ENCODE measurements at places on chromosomes 6 and 20.

GRCh38 chr6:108946695-108947094 lies 98.5 kb downstream of the ARMC2 start:
- peak; percentile 71 for DNase-seq

DNA sequence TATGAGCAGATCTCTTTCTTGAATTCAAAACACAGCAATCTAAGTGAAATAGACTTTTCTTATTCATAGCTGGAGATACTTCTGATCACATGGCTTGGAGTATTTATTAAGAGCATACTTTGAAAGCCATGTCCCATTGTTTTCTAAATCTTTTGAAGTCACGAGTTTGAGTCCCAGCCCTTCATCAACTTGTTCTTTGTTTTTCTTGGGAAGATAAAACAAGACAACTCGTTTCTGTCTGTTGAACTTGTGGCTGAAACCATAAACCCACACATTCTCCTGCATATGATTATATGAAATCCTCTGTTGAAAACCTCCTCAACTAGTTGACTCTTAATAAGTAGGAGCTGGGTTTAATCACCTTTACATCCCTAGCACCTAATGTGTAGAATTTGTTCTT lies 3.3 kb downstream of the RNF144B start:
- DNase-seq: peak; percentile 33

DNA sequence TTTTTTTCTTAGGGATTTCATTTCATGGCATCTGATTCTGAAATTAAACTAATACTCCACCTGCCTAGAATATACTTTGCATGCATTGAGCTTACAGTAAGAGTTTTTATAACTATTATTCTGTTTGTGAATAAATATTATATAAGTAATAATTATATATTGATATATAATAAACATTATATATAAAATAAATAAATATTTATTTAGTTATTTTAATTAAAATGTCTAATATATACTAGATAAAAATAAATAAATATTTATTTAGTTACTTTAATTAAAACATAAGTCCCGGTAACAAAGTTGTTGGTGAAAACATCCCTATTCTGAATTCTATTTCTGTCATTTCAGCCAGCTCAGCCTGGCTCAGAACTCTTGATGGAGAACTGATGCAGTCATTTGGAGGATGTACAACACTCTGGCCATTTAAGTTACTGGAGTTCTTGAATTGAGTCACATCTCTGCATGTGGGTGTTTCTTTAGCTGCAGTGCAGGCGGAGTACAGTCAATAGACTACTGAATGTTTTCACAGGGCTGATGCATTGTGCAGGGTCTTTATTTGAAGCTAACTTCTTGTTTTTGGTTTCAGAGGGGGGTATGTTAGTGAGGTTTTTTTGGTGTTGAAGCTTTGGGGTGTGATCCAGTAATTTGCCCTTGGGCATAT lies 508.9 kb upstream of the ADGRB3 start:
- DNase-seq: no peak

DNA sequence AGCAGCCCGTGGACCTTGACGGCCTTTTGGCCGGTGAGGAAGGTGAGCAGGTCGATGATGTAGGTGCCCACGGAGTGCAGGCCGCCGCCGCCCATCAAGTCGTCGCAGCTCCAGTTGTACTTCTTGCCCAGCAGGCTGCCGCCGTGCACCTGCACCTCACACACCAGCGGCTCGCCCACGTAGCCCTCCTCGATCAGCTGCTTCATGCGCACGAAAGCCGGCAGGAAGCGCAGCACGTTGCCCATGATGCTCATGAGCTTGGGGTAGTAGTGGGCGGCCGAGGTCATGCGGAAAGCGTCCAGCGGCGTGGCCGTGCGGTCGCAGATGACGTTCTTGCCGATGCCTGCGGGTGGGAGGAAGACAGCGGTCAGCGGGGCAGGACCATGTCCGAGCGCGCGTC lies 37.0 kb upstream of the TBC1D7 start:
- DNase-seq: no peak

- no peak for DNase-seq
Measured at GRCh38 chr6:41063884-41064285, 8.3 kb downstream of the OARD1 start.

DNA sequence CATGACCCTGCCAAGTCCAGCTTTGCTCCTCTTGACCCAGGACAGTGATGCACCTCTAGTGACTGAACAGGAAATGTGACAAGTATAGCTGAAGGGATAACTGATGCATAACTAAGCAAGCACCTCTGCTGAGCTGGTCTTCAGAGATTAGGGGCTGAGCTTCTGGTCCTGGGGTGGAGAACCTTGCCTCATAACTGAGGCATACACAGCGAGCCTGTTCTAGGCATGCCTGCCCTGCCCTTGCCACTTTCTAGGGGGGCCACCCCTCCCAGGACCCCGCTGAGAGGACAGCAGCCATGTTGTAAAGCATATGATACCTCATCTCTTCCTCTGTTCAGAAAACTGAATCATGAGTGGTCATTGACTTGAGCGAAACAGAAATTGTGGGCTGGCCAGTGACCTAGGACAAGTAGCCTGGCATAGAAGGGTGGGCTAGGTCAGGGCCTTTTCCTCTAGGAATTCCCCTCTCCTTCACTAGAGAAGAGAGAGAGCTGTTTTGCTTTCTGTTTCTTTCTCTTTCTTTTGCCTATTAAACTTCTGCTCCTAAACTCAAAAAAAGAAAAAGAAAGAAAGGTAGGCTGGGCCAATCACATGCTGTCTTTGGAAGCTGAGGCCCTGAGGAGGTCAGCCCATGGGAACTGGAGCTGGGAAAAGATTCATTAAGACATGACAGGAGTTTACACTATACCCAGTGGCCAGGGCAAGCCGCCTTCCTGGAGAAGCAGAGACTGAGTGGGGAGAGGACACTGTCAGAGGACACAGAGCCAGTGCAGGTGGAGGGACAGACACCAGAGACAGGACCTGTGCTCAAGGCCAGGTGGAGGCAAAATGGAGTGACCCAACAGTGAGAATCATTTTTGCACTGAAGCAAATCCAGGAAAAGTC lies 23.1 kb downstream of the ALDH5A1 start:
- DNase-seq: peak; percentile 54

- DNase-seq: no peak
Measured at GRCh38 chr20:438571-439469, 23.5 kb downstream of the TBC1D20 start.

GRCh38 chr6:136318676-136319075 lies 29.0 kb upstream of the BCLAF1 start:
- no peak for DNase-seq

GRCh38 chr20:53698371-53698978 lies 104.8 kb upstream of the ZNF217 start:
- DNase-seq: no peak

DNA sequence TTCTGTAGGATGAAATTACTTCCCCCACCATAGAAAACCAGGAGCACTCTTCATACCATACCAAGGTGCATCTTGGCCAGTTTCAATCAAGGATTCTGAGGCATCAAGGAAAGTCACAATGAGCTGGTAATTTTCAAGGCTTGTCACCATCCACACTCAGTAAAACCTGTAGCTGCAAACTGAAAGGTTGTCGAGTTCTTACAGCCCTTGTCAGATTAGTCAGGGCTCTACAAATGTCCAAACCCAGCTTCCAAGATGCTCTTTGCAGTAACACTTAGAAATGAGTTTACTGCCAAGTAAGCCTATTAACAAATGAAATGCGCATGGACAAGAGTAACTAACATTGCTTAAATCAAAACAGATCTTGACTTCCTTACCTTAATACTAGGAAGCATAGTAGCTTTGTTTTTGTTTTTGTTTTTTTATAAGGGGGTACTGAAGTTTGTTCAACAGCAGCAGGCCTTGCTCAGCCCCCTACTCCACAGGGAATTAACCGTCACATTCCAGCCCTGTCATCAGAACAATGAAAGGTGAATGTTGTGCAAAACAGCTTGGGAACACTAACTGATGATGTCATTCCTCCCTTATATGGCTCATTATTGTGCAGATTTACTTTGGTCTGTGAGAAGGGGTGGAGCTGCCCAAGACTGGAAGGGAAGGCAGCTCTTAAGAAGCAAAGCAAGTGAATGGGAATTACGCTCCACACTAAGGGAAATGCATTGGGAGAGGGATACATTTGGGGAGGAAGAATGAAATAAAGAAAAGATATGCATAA lies 49.9 kb upstream of the TMEM30A start:
- DNase-seq: peak; percentile 38

DNA sequence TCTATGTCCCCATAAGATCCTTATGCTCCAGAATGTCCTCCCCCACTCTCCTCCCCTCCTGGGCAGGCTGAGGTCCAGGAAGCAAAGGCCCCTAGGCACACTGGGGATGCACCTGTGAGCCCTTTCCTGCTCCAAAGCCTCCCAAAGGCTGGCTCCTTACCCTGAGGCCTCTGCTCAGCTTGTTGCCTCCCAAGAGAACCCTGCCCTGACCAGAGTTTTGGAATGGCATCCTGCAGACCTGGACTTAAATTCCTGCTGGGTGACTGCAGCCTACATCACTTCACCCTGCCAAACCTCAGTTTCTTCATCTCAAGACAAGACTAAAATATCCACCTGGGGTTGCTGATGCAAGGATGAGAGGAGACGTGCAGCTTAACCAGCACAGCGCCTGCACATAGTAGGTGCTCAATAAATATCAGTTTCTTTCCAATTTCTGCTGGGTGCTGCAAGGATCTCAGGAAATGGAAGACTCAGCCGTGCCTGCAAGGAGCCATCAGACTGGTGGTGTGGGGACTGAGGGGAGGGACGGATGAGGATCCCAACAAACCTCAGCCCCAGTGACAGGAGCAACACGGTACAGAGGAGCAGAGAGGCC lies 2.1 kb upstream of the LBP start:
- DNase-seq: no peak

DNA sequence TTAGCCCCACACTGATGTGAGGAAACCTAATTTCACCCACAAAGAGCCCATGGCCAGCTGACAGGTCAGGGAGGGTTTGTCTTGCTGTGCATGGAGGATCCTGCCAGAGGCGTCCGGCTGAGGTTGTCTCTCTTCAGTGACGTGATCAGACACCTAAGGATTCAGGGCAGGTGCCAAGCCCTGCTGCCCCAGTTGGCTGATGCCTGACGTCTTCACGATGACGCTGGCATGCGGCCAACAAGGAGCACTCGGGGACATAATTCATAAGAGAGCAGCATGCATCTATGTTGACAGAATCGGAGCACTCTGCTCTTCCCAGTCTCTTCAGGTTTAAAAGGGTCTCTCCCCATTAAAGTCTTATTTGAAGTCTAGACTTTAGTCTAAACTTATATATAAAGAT lies 47.8 kb downstream of the PSMB1 start:
- no peak for DNase-seq
